ENCODE measurements at places on chromosomes 5 and 9.

DNA sequence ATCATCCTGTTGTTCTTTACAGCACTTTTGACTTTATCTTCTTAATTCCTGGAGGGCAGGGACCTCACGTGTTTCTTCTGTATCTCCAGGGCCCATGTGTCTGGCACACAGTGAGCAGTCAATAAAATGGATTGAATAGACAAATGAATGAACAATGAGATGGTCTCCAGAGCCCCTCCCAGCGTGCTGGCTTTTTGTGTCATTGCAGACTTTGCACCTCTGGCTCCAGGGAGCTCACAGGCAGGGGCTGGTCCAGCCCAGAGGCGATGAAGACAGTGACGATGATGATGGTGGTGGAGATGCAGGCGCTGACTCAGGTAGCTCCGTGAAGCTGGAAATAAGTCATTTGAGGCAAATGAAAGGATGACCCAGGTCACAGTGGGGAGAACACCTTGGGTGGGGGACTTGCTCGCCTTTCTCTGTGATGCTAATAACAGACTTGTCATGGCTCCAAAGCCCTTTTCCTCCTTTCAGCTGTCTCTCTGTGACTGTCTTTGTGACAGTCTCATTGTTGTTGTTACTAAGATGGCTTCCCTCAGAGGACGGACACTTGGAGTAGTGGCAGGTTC lies 30.4 kb upstream of the FABP6 start:
- DNase-seq = no peak

- no peak for DNase-seq
Measured at GRCh38 chr5:33257807-33258429, 182.8 kb upstream of the TARS1 start.

DNA sequence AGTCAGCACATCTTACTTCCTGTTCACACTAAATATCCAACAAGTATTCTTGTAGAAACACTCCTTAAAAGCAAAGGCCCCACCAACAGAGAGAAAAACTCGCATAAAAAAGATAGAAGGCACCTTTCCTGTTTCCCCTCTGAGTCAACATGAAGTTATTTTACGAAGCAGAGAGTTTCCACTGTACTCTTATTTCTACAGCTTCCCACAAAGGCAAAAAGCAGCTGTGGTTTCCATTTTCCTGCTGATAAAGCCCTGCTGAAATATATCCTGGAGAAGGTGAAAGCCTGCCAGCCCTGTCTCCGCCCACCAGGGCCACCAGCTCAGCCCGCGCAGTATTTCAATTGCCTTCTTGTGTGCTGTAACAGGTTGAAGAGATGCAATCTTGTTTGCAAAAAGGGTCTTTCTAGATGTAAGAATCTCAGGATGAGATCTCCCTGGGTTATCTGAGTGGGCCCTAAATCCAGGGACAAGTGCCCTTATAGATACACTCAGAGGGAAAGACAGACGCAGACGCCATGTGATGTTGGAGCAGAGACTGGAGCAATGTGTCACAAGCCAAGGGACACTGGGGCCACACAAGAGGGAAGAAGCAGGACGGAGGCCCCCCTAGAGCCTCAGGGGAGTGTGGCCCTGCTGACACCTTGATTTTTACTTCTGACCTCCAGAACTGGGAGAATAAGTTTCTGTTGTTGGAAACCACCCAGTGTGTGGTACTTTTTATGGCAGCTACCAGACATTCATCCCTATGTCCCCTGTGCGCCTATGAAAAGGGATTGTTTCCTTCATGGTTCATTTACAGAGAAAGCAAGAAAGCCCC lies 19.9 kb downstream of the SEMA4D start:
- no peak for DNase-seq

GRCh38 chr5:101678481-101679193 lies 617.4 kb downstream of the SLCO4C1 start:
- peak; percentile 3 for DNase-seq

DNA sequence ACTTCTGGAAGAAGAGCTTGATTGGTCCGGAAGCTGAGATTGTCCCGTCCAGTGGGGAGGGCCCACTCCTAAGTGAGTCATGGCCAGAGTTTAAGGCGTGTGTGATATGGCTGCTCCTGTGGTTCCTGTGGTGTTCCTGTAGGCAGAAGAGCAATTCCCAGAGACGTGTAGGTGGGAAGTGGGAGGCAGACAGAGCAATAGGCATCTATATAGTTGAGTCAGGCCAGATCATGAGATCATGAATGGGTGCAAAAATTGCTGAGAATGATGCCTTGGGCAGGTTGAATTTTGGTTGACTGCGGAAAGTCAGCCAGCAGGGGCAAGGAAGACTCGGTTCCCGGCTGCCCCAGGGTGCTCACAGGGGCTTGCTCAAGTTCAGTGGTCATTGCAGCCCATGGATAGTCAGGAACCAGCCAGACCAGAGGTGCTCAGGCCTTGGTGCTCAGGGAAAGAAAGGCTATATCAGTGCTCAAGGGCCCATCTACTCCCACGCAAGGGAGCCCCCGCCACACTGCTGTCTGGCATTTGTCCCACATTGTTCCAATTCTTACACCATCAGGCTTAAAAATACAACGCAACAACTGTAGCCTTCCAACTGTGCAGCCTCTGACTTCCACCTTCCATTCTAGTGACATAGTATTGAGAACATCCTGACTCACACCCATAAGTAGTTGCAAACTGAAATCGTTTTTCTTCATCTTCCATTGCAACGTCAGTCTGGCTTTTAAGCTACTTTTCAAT lies 21.0 kb upstream of the GSN start:
- no peak for DNase-seq

DNA sequence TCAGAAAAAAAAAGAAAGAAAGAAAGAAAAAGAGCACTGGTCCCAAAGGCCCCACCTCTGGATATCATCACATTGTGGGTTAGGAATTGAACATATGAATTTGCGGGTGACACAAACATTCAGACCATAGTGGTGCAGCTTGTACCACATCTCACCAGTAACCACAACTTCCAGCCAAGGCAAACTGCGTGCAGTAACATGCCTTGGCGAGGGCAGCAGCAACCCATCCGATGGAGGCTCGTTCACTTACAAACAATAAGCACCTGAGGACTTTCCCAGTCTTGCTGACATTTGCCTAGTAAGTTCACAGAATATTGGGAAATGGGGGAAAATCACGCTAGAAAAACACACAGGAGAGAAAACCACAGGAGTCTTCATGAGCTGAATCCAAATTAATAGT lies 508.1 kb downstream of the ZNF608 start:
- no peak for DNase-seq

DNA sequence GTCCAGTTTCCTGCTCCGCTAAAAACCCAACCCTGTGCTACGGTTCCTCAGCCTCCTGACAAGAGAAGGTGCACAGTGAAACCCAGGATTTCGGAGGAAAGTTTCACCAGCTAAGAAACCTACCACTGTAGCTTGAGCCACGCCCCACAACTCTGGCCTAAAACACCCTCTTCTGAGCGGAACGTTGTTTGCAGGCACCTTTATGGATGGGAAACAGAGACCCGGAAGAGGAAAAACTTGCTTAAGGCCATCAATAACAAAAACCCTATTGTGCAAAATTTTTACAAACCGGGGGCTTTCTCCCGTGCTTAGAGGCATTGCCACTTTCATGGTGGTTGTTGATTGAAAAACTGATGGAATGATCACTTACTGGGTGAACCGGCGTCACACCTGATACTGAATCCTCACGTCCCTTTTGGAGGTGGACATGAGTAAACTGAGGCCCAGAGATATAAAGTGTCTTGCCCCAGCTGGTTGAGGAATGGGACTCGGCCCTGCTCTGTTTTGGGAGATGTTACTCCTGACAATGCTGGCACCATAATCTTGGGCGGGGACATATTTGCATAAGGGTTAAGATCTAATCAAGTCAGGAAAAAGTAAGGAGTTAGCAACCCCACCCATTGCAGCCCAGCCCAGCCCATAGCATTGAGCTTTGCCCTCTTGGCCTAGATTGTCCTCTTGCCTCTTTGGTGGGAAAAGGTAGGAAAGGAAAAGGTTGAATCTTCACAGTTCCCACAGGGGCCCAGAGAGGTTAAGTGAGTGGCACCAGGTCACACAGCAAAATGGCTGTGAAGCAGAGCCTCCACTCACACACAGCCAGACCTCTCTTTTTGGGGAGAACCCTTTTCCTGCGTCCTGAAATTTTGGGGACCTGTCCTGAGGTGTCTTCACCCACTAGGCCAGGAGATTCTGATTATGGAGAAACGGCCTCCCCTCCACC lies 23.2 kb upstream of the PTGS1 start:
- DNase-seq = no peak

GRCh38 chr5:59423021-59423420 lies 470.5 kb downstream of the PDE4D start:
- DNase-seq = no peak

DNA sequence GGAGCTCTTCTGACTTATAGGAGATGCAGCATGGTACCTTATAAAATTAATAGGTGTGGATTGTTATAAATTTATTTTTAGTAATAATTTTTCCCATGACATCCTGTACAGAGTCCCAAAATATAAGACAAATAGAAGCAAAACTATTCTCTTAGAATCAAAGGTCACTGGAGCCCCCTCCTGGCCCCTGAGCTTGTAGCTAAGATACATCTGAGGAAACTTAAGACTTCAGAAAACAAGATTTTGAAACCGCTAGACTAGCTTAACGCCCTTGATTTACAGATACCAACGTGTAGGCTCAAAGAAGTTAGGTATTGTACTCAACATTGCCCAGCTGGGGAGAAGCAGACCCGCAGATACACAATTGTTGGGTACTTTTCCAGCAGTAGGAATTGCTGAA lies 45.7 kb upstream of the KCNN2 start:
- DNase-seq = no peak

- no peak for DNase-seq
Measured at GRCh38 chr9:114367772-114368569, 19.8 kb downstream of the AKNA start.

DNA sequence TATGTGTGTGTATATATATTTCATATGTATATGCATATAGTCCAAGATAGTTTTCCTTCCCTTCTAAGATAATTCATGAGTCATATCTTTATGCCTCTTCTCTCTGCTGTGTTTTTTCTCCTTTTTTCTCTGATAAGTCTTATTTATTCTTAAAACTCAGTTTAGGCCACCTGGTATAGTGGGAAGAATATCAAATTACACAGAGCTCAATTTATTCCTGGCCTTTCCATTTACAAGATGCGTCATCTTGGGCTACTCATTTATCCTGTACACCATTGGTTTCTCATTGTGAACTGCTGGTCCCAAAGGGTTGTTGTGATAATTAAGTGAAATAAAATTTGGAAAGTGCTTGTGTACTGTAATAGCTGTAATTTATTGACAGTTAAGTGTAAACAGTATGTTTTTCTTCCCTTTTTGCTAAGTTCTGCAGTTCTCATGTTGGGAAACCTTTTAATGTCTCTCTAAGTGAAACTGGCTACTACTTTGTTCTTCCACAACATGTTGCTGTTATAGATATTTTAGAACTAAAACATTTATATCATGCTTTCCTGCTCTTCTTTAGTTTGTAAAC lies 19.4 kb downstream of the CCDC171 start:
- DNase-seq = no peak
